KG1 (cell line): ENCODE measurements at places on chromosomes 11 and 22.

DNA sequence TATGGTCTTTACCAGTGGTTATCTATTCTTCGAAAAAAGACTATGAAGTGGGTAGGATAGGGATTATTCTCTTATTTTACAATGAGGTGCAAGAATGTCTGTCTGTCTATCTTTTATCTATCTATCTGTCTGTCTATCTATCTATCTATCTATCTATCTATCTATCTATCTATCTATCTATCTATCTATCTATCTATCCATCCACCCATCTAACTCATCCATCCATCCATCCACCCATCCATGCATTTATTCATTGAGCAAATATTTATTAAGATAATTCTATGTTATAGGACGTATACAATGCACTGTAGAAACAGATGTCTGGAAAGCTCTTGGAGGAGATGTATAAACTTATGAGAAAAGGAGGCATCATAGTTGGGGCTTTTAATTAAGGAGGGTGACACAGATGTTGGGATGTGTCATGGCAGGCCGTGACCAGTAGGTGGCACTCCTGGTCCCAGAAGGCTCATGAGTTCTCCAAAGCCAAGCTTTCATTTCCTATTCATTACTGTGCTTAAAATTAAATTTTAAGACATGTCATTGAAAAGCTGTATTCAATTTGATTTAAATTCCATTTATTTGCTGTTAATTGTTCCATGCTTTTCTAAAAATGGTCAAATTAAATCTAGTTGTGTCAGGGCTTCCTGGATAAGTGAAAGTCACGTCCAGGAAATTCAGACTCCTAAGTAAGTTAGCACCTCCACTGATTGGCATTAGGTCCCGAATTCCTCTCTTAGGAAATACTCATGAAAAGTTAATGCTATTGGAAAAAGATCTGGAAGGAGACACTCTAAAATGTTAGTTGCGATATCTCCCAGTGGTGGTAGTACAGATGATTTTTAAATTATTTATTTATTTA lies 19.0 kb upstream of the E2F8 start:
- peak; percentile 38 for DNase-seq

GRCh38 chr11:79371724-79372123 lies 69.1 kb downstream of the TENM4 start:
- DNase-seq: no peak

- DNase-seq: no peak
Observed at GRCh38 chr11:117187007-117187406, 8.5 kb downstream of the SIDT2 start.

DNA sequence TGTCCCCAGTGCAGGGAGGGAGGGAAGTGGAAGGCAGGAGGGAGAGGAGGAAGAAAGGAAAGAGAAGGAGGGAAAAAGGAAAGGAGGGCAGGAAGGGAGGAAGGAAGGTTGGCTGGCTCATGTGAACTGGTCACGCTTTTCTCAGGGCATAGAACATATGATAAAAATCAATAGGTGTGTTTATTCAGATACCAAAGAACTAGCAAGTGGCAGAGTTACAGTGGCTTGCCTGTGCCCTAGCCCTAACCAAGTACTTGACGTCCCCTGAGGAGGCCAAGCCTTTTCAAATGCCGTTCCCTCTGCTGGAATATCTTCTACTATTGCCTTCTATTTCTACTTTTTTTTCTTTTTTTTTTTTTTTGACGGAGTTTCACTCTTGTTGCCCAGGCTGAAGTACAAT lies 33.5 kb downstream of the CHRDL2 start:
- no peak for DNase-seq

DNA sequence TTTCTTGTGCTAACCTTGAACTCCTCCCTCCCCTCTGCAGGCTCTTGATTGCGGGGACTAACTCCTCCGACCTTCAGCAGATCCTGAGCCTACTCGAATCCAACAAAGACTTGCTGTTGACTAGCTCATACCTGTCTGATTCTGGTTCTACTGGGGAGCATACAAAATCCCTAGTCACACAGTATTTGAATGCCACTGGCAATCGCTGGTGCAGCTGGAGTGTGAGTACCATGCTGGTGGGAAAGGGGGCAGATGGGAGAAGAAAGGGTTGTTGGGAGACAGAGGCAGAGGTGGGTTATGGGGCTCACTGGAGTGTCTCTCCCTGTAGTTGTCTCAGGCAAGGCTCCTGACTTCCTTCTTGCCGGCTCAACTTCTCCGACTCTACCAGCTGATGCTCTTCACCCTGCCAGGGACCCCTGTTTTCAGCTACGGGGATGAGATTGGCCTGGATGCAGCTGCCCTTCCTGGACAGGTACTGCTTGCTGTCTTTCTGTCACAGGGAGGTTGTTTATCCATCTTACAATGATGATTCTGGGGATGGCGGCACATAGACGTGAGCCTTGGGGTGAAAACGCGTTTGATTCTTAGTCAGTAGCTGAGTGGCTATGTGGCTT lies 4.5 kb downstream of the SLC3A2 start:
- DNase-seq: no peak

GRCh38 chr11:17171343-17171742 lies 36.4 kb downstream of the PIK3C2A start:
- DNase-seq: no peak
